GM23248 (cell line): ENCODE measurements at places on chromosomes 4 and X. TPM values are rescaled to one million over a fixed set of nuclear protein-coding genes. Genes with fewer than 3 reads are reported as not detected.

LANCL3 gene
- not detected in 2 replicates for polyA plus RNA-seq

SPP1 gene
- polyA plus RNA-seq = 3.5 and 4.4 TPM in 2 replicates

HMX1 gene
- not detected in 2 replicates for polyA plus RNA-seq

TRMT44 gene
- 4.1 and 4.4 TPM in 2 replicates for polyA plus RNA-seq

CTSO gene
- polyA plus RNA-seq = 13.4 and 14.0 TPM in 2 replicates

IGSF1 gene
- polyA plus RNA-seq = not detected in 2 replicates

CXCL6 gene
- 16.3 and 17.9 TPM in 2 replicates for polyA plus RNA-seq

TMEM128 gene
- polyA plus RNA-seq = 35.4 and 38.4 TPM in 2 replicates

RPS6KA6 gene
- 1.4 and 2.0 TPM in 2 replicates for polyA plus RNA-seq

SPANXD gene
- polyA plus RNA-seq = not detected in 2 replicates

RAB40A gene
- 0.16 and 0.34 TPM in 2 replicates for polyA plus RNA-seq

PRRG1 gene
- 7.3 and 7.4 TPM in 2 replicates for polyA plus RNA-seq

C4orf36 gene
- 0.44 TPM in 1 of 2 replicates, not detected in the other for polyA plus RNA-seq

TACR3 gene
- polyA plus RNA-seq = not detected in 2 replicates

UGT2B17 gene
- not detected in 2 replicates for polyA plus RNA-seq

NPNT gene
- 0.05 TPM in 1 of 2 replicates, not detected in the other for polyA plus RNA-seq

ART3 gene
- polyA plus RNA-seq = not detected in 2 replicates

DMRTC1 gene
- not detected in 2 replicates for polyA plus RNA-seq

FAM241A gene
- 6.1 and 6.2 TPM in 2 replicates for polyA plus RNA-seq

PPEF1 gene
- not detected in 2 replicates for polyA plus RNA-seq

CITED1 gene
- polyA plus RNA-seq = 0.25 TPM in 1 of 2 replicates, not detected in the other

KIT gene
- 0.93 and 1.1 TPM in 2 replicates for polyA plus RNA-seq

SRPX gene
- polyA plus RNA-seq = 82.2 and 84.4 TPM in 2 replicates

UGT2A1 gene
- polyA plus RNA-seq = not detected in 2 replicates

SCRG1 gene
- polyA plus RNA-seq = 0.16 and 0.43 TPM in 2 replicates

RNF175 gene
- polyA plus RNA-seq = not detected in 2 replicates

RTL5 gene
- polyA plus RNA-seq = 1.5 and 1.8 TPM in 2 replicates

FAM149A gene
- polyA plus RNA-seq = 0.94 and 1.2 TPM in 2 replicates

TGIF2LX gene
- not detected in 2 replicates for polyA plus RNA-seq

MGARP gene
- 2.9 TPM in 2 replicates for polyA plus RNA-seq

EDA gene
- not detected in 2 replicates for polyA plus RNA-seq

ATP2B3 gene
- not detected in 2 replicates for polyA plus RNA-seq

S100G gene
- not detected in 2 replicates for polyA plus RNA-seq

AR gene
- polyA plus RNA-seq = 1.2 TPM in 2 replicates

GPRIN3 gene
- 0.01 and 0.05 TPM in 2 replicates for polyA plus RNA-seq

CT55 gene
- polyA plus RNA-seq = not detected in 2 replicates

DTHD1 gene
- not detected in 2 replicates for polyA plus RNA-seq

QRFPR gene
- not detected in 2 replicates for polyA plus RNA-seq

EXOC1L gene
- polyA plus RNA-seq = not detected in 2 replicates

TMEM144 gene
- polyA plus RNA-seq = 1.1 and 1.6 TPM in 2 replicates

MMGT1 gene
- 24.7 and 26.3 TPM in 2 replicates for polyA plus RNA-seq

XK gene
- polyA plus RNA-seq = not detected in 2 replicates

MAMLD1 gene
- 9.0 and 10.1 TPM in 2 replicates for polyA plus RNA-seq

APBB2 gene
- polyA plus RNA-seq = 22.0 and 24.1 TPM in 2 replicates

PI4K2B gene
- polyA plus RNA-seq = 13.6 TPM in 2 replicates

IL3RA gene
- 0.13 and 0.30 TPM in 2 replicates for polyA plus RNA-seq

USP17L25 gene
- not detected in 2 replicates for polyA plus RNA-seq

ETDB gene
- polyA plus RNA-seq = not detected in 2 replicates

RAB41 gene
- polyA plus RNA-seq = not detected in 2 replicates

CD40LG gene
- not detected in 2 replicates for polyA plus RNA-seq

NR3C2 gene
- 0.04 and 0.15 TPM in 2 replicates for polyA plus RNA-seq
